ENCODE measurements at places on chromosomes 11 and 22.

- no peak for DNase-seq
Measured at GRCh38 chr11:45176996-45177395, 30.6 kb downstream of the PRDM11 start.

DNA sequence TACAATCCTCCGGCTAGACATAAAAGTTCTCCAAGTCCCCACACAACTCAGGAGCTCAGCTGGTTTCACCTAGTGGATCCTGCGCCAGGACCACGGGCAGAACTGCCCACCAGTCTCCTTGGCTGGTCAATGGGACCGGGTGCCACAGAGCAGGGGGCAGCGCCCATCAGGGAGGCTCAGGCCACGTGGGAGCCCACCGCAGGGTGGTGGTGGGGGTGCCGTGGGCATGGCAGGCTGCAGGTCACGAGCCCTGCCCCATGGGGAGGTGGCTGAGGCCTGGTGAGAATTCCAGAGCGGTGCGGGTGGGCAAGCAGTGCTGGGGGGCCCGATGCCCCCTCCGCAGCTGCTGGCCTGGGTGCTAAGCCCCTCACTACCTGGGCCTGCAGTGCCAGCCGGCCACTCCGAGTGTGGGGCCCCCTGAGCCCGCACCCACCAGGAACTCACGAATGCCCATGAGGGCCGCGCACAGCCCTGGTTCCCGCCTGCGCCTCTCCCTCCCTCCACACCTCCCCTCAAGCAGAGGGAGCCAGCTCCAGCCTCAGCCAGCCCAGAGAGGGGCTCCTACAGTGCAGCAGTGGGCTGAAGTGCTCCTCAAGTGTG is 1091.9 kb upstream of the TENM4 start:
- DNase-seq = no peak

DNA sequence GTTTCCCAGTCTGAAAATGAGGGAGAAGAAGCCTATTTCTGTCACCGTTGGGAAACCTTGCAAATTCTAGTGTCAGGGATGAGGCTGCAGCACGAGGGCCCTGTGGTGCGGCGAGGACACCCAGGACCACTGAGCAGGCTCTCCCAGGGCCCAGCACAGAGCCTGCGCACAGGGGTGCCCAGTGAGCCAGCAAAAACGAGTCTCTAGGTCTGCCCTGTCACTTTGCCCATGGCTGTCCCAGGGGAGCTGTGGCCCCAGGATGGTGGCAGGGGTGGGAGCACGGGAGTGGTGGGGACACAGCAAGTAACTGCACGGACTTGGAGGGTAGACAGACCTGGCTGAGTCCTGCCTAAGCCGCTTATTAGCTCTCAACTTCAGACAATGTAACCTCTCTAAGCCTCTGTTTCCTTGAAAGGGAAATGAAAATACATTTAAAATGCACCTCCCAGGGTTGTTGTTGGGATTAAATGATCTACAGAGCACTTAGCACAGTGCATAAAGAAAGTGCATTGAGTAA is 44.2 kb downstream of the DSCAML1 start:
- no peak for DNase-seq

DNA sequence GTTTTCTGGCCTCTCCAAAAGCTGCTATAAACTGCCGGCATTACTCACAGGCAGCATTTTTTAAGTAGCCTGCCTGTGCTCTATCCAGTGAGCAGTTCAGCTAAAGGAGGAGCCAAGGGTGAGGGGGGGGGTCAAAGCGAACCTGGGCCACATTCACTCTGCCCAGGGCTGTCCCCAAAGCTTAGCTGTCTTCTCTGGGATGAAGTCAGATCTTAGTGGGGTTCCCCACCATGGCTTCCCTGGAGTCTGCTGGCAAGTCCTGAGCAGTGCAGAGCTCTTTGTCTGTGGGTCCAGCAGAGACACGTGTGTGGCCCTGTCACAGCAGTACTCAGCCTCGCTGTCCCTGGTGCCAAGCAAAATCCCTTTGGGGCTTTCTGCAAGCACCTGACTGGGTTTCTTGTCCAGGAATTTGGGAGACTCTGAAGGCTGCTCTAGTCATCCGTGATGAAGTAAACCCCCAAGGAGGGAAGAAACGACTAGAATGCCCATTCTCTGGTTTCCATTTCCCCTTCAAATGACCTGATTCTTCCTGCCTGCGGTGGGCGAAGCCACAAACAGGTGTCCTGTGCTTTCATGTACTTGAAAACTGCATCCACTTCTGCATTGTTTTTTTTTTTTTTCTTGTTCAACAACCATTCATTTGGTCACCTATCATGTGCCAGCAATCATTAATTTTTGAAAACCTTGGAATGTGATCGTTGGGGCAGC is 2.6 kb downstream of the KCNJ5 start:
- DNase-seq = no peak

DNA sequence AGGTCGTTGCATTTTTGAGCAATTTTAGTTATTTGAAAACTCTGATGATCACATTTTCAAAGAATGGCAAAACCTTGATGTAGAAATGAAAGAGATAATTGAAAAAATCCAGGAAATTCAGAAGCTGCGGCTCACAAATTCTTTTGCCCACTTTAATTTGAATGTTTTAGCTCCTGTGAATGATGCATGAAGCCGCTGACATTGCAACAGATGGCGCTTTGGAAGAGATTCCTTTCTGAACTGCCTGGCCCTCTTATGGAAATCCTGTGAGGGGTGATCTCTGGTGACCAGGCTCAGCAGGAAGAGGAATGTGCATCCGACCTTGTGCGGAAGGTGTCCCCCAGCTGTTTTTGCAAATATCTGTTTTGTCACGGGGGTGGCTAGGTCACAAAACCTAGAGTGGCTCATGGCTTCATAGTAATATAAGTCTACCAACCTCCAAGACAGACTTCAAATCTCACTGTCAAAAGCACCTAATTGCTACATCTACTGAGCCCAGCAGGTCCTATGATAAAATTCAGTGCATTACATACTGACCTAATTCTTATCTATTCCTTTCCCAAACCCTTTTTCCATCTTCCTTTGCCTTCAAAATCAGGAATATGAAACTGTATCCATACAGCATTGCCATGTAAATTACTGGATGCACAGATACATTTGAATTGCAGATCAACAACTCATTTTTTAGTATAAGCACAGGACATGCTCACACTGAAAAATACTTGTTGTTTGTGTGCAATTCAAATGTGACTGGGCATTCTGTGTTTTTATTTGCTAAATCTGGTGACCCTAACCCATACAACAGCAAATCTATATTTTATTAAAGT is 412.7 kb downstream of the ETS1 start:
- no peak for DNase-seq

- no peak for DNase-seq
Measured at GRCh38 chr11:119024430-119025098, 6.0 kb downstream of the TRAPPC4 start.

DNA sequence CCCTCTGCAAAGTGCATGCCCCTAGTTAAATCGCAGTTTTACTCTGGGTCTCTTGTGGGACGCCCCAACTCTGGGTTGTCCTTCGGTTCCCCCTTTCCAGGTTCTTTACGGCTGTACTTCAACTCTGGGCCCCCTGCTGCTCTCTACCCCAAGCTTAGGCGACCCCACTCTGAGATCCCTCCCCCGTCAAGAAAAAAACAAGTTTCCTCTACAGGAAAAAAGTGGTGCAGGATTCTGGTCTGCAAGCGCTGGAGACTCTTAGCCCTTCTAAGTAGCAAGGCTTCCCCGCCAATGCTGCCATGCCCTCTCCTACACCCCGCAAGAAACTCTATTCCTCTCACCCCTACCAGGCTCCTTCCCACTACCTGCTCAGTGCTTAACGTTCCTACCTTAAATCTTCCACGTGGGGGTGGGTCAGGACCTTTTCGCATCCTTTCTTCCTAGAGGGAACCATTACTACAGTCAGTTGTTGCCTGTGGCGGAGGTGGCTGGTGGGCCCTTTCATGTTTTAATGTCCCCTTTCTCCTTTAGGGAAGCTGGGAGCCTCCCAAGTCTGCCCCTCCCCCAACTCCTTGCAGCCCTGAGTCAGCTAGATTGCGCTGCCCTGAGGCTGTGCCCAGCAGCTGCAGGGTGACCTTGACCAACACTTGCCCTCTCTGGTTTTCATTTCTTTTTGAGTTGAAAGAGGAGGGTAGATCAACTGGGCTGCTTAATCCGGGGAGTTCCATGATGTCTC is 1.4 kb downstream of the NEFH start:
- DNase-seq = no peak

GRCh38 chr22:35656284-35656752 is 8.1 kb downstream of the APOL6 start:
- no peak for DNase-seq

DNA sequence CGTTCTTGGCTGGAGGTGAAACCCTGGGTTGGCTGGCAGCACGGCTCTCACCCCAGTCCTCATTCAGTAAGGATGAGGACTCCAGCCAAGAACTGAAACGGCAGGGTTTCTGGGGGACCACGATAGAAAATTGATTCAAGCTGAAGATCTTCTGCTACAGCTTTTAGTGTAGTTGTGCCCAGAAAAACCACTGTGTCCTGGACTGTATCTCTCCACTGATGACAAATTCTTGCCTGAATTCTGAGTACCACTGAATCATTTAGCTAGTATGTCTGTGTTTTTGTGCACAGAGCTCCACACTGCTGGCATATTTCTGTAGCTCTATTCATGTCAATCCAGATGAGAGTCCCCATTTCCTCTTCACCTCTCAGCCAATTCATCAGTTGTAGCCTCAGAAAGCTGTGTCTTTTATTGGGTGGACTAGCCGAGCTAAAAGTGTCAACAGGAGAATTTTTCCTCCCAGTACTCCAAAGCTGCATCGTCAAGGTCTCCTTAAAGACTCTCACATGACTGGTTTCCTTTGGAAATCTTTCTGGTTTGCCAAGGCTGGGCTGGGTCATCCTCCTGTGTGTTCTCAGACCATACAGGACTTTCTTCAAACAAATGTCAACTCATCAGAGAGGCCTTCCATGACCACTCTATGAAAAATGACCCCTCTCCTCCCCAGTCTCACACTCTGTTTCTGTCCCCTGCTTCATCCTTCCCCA is 144.6 kb downstream of the LDLRAD3 start:
- no peak for DNase-seq

GRCh38 chr11:132174362-132175255 is 804.2 kb downstream of the NTM start:
- DNase-seq = no peak

DNA sequence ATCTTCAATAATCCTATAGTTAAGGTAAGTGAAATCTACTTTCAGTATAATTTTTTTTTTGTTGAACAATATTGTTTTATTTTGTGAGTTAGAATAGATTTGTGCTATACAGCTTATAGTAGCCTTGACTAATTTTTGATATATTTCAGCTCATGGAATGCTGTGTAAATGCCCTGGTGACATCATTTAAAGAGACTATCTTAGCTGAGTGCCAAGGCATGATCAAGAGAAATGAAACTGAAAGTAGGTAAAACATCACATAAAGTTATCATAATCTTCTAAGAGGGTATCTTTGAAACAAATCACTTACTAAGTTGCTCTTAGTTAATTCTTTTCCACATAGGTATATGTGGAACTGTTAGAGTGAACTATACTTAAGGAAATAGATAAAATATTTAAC is 51.4 kb upstream of the ACAT1 start:
- DNase-seq = no peak

GRCh38 chr11:117691516-117691915 is 105.5 kb downstream of the DSCAML1 start:
- DNase-seq = no peak

GRCh38 chr11:17930544-17931125 is 82.2 kb downstream of the SERGEF start:
- DNase-seq = no peak

DNA sequence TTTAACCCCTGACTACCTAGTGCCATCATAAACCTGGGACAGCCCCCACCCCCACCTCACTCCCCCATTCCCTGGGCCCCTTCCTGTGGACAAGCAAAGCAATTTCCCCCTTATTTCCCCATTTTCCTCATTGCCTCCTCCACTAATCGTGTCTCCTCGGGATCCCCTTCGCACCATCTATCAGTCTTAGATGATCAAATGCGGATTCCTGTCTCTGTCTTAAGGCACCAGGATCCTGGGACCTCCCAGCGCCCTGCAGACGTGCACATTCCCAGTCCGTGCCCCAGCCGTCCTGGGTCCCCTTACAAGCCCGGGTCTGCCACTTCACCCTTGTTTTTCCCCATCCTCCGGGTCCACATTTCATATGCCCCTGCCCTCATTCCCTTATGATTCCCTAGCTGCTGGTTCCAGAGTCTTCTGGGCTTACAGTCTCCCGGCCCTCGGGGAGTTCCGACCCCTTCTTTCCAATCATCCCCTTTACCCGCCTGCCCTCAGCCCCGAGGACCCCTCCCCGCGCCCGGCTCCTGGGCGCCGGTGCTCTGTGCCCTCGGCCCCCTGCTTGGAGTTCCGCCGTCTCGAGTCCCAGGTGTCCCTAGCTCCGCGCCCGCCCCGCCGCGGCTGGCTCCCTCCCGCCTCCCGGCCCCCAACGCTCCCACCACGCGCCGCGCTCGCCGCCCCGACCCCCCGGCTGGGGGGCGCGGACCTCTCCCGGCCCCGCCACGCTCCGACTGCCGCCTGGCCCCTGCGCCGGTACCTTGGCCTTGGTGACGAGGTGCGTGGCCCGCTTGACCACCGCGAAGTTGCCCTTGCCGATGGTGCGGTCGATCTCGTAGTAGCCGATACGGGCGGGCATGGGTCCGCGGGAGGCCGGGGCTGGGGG is 599 bp downstream of the SIK3 start:
- peak; percentile 67 for DNase-seq

DNA sequence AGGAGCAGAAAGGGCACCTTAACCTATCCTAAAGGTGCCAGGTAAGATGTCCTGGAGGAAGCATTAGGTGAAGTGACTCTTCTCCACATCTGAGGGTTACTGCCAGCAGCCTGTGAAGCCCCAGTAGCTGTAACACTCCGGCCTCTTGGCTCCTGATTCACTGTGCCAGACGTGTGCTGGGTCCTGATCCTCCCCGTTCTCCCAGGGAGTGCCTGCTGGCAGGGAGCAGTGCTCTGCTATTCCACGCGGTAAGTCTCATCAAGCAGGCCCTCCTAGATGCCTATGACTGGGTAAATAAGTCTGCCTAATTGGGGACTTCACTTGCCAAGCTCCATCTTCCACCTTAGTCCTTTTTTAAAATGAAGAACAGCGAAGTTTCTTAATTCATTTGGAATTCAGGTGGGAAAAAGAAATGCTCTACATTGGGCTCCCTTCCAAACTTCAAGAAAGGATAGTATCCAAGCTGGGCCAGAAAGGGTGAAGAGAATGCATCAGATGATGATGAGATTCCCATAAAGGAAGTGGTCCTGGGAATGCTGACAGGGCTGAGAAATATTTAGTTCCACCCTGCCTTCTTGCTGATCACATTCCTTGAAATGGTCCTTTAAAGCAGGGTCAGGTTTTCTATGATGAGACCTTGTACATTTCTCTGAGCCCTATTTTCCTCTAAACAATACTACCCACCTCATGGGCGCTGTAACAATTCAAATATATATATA is 188.0 kb downstream of the MAML2 start:
- DNase-seq = no peak

- DNase-seq = no peak
Measured at GRCh38 chr11:1623716-1624115, 1.8 kb upstream of the KRTAP5-4 start.

GRCh38 chr22:33923033-33923432 is 2.8 kb upstream of the LARGE1 start:
- DNase-seq = no peak

- DNase-seq = no peak
Measured at GRCh38 chr22:19612866-19613572, 88.8 kb upstream of the CLDN5 start.

GRCh38 chr11:110305169-110306018 is 9.0 kb upstream of the RDX start:
- no peak for DNase-seq

Measured in NCI-H1092 (cell line).